ENCODE measurements at places on chromosomes 16 and 17.

DNA sequence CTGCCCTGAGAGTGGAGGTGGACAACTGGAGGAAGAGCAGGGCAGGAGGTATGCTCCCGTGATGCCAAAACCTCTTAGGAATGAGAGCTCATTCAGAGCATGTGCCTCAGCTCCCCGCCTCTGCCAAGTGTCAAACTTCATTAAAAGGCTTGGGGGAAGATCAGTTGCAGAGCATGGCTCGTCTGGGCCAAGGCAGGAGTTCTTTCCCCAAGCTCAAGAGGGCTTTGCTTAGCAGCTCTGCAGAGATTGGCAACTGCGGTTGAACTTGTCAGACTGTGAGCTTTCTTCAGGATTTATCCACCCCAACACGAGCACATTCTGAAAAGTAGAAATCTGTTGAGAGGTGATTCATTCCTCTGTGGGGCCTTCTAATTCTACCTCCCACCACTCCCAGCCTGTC, 248.1 kb downstream of the HS3ST3A1 start:
- no peak for DNase-seq

- no peak for DNase-seq
These were observed 669 bp upstream of the DCTPP1 start for GRCh38 chr16:30430428-30430970.

GRCh38 chr17:48051706-48052486, 3.7 kb downstream of the NFE2L1 start:
- DNase-seq = no peak

DNA sequence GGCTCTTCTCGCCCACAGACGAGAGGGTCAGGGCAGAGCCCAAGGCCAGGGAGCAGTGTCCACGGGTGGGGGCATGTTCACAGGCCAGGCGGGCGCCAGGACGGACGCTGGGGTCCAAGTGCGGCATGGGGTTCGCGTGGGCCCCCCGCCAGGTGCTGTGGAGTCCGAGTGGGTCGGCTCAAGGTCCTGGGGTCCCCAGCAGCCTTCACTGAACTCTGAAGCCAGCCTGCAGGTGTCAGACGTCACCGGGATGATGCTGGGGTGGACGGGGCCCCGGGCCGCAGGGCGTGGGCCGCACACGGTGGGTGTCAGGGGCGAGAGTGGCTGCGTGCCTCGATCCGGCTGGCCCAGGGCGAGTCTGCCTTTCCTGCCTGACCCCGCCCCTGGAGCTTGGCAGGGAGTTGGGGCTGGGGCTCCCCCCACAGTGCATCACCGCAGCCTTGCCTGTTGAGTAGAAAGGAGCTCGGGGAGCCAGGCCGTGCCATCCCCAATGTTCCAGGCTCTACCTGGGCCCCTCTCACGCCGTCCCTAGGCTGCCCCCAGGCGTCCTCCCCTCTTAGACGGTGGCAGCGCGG, 19.0 kb downstream of the CACNA1H start:
- DNase-seq = no peak

- DNase-seq = peak; percentile 15
These were observed 74.2 kb upstream of the MARCHF10 start for GRCh38 chr17:62882284-62882683.

- DNase-seq = no peak
These were observed 49.8 kb downstream of the COTL1 start for GRCh38 chr16:84568066-84568465.

- peak; percentile 84 for DNase-seq
These were observed at the start of gene RTN4RL1 for GRCh38 chr17:2025220-2025621. TSS of gene RTN4RL1 (minus strand) at chr17:2025334. CDS start at chr17:2024865, 469 bp downstream.

Measured in CD4-positive, alpha-beta T cell treated with Interleukin-21 for 1 hour (primary cell).